ENCODE measurements at places on chromosomes 12 and 14.

GRCh38 chr12:3341594-3341993, 149.4 kb upstream of the PRMT8 start:
- no peak for DNase-seq

DNA sequence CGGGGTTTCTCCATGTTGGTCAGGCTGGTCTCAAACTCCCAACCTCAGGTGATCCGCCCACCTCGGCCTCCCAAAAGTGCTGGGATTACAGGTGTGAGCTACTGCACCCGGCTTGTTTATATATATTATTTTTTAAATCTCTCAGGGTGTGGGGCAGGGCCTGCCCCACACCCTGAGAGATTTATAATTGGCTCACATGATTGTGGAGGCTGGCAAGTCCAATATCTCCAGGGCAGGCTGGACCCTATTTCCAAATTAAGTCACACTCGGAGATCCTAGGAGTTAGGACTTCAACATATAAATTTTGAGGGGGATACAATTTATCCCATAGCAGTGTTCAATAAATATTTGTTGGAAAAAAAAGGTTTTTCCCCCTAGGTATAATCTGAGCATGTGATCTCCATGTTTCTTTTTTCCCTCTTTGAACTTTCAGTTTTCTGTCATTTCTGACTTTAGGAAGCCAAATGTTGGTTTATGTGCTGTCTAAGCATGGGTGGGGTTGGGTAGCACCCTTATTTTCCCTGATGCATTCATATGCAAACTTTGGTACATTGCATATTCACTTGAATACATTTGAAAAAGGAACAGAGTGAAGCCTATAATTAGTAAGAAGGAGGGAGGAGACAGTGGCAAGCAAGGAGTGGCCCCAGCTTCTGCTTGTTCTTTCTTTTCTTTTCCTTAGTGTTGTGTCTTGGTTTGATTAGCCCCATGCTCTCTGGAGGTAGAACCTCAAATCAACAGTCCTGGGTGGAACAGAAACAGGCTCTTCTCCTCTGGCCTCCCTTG, 8.7 kb upstream of the A2ML1 start:
- no peak for DNase-seq

GRCh38 chr12:84313323-84313675, 599.3 kb downstream of the SLC6A15 start:
- DNase-seq, result no peak

DNA sequence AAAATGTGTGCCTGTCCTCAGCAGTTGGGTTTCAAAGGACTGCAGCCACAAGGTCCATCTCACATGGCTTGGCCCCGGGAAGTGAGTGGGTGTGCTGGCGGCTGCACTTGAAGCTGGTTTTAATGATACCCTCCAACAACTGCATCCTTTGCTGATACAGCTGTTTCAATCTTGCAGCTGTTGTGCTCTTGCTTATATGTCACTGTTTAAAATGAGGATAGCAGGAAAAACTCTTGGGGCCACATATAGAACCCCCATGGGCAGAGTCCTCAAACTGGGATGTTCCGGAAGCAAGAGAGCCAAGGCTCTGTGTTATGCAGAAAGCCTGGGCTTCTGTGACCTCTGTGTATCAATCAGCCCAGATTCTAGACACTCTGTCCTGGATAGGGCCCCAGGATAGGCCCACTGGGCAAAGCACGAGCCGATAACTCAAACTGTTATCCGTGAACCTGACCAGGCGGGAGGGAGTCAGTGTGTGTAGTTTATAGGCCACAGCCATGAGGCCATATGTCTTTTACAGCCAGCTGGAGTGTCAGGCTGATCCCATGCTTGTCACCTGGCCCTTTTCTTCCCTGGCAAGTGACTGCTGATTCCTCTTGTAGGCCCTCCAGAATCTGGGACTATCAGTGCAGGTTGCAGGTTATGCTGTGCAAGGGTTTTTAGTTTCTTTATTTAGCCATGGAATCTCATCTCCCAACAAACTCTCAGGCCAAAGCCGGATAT, 74.3 kb downstream of the SSPN start:
- no peak for DNase-seq

GRCh38 chr12:96751626-96752025, 155.4 kb upstream of the NEDD1 start:
- DNase-seq, result no peak

GRCh38 chr14:54854181-54854580, 48.4 kb downstream of the GCH1 start:
- DNase-seq, result no peak

Data from NB4 (cell line).